ENCODE measurements at places on chromosomes 13 and 19. TPM values are rescaled to one million over a fixed set of nuclear protein-coding genes. Genes with fewer than 3 reads are reported as not detected.

GRCh38 chr19:56836059-56836458 lies 4.5 kb downstream of the PEG3 start:
- no peak for DNase-seq

- no peak for DNase-seq
Measured at GRCh38 chr13:34733721-34734120, 208.3 kb upstream of the NBEA start.

- DNase-seq, result no peak
Measured at GRCh38 chr13:34577051-34577450, 365.0 kb upstream of the NBEA start.

DNA sequence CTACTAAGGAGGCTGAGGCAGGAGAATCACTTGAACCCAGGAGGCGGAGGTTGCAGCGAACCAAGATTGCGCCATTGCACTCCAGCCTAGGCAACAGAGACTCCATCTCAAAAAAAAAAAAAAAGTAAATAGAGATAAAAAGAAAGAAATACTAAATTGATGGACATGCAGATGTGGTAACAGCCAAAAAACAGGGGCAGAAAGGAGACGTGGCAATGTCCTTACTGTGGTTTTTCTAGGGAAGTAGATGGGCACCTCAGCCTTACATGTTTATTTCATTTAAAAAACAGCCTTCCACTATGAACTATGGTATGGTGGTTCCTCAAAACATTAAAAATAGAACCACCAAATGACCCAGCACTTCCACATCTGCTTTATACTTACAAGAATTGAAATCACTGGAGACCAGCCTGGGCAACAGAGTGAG lies 6.5 kb upstream of the EIF3G start:
- no peak for DNase-seq

DNA sequence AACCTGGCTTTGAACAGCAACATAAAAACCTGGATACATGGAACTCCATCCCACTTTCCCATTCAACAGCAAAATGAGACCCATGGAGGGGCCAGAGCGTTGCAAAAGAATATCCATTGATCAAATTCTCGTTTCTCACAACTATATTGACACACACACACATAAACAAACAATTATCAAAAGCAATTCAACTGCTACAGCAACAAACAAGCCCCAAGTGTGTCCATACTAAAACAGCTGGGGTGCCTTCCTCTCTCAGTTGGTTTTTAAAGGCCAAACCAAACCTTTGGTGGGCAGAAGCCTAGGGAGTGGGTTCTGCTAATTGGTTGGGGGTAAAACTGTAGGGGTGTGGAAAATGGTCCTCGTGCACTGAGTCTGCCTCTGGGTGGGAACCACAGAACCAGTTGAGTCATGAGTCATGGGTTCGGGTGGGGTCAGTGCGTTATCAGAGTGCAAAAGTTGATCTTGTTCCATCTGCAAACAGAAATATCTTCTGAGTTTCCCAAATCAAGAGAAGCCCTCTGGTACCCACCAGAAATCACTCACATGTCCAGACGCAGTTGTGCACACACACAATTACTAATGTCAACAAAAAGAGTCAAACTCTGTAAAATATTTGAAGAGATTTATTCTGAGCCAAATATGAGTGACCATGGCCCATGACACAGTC lies 18.5 kb downstream of the GPR42 start:
- no peak for DNase-seq

OCEL1 gene
- total RNA-seq, result 9.3 TPM

SMAD9 gene
- total RNA-seq, result 0.05 TPM

NCR1 gene
- not detected for total RNA-seq

DNA sequence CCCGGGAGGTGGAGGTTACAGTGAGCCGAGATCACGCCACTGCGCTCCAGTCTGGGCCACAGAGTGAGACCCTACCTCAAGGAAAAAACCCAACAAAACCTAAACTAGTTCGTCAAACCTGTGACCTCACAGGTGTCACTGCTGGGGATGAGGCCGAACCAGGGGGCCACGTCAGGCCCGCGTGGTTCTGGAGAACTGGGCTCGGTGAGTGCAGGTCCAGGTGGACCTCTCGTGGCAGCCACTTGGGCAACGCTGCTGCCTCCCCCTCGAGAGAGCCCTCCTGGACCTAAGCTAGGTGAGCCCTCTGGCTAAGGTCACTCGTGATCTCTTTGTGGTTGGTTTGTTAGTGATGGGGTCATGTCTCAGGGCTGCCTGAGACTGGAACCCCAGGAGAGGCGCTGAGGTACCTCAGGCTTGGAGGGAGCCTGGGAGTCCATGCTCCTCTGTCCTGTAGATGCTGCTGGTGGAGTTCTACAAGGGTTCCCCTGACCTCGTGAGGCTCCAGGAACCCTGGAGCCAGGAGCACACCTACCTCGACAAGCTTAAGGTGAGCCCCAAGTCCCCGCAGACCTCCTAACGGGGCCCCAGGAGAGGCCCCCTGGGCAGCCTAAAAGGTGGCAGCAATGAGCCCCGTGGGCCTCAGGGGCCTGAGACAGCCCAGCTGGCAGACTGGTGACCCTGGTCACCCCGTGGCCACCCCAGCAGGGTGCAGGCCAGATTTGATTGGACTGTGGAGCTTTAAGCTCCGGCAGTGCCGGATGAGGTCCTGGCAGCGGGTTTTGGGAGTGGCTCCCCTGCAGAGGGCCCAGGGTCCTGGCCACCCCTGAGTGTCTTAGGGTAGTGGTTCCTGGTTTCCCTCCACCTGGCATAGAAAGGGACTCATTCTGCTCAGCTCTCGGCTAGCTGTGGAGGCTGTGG lies 15.6 kb downstream of the MPND start:
- no peak for DNase-seq

FSD1 gene
- total RNA-seq, result 12.3 TPM

GRCh38 chr13:63463782-63464610 lies 2048.3 kb upstream of the PCDH20 start:
- DNase-seq, result no peak

GRCh38 chr13:44015118-44015517 lies 135.4 kb downstream of the LACC1 start:
- no peak for DNase-seq

DNA sequence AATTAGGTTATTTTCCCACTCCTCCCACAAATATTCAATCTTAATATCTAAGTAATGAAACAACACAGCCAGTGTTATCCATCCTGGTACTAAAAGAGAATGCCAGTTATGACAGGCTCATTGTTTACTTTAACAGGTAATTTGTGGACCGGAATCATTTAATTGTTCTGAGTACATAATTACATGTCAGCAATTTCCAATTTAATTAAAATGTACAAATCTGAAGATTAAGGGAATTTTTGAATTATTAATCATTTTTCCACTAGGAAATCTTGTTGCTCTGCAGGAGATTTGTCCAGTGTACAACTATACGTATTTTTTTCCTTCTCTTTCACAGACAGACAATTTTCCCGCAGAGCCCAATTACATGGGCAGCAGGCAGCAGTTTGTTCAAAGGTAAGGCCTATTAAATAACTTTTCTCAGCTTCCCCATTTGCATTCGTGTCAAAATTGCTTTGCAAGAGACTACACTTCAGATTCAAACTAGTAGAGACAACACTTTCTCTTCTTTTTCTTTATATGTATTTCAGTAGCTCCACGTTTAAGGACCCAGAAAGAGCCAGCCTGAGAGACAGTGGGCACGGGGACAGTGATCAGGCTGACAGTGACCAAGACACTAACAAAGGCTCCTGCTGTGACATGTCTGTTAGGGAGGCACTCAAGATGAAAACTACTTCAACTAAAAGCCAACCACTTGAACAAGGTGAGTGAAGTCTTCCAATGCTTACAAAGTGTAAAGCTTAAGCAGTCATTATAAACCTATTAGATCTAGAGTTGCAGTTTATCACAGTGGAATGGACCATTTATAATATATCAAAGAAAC lies 34.8 kb downstream of the PCDH17 start:
- DNase-seq, result no peak

DNA sequence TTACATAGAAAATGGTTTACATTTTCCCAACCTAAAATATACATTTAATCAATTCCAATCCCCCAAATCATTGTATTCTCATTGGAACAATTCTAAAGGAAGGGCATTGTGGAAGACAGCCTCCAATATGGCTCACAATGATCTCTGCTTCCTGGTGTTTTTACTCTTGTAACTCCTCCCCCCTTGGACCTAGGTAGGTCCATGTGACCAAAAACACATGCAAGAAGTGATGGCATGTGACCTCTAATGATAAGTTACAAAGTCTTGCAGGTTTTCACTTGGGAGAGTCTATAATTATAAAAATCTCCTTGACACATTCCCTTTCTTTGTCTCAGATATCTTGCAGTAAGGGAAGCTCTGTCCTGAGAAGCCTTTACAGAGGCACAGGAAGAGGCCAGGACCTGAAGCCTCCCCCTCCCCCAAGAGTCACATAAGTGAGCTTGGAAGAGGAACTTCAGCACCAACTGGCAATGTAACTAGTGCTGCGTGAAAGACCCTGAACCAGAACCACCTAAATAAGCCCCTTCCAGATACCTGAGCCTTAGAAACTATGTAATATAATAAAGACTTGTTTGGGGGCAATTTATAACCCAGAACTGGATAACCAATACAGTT lies 816.2 kb upstream of the ATXN8OS start:
- DNase-seq, result no peak

- DNase-seq, result no peak
Measured at GRCh38 chr13:44739120-44739519, 163.0 kb upstream of the TSC22D1 start.

TTYH1 gene
- total RNA-seq, result not detected

DNA sequence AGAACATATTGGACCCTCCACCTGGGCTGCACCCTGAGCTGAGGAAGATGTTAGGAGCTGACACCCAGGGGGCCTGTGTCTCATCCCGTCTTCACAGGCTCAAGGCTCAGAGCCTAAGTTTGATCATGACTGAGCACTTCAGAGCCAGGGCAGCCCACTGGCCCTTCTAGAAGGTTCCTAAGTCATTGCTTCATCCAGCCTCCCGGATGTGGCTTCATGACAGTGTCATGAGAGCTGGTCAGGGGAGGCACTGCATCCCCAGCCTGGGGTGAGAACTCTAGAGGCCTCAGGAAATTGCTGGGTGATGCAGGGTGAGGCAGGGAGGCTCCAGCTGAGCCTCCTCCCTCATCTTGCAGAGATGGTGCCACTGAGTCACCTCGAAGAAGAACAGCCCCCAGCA lies 24.9 kb upstream of the PIK3R2 start:
- no peak for DNase-seq

DNA sequence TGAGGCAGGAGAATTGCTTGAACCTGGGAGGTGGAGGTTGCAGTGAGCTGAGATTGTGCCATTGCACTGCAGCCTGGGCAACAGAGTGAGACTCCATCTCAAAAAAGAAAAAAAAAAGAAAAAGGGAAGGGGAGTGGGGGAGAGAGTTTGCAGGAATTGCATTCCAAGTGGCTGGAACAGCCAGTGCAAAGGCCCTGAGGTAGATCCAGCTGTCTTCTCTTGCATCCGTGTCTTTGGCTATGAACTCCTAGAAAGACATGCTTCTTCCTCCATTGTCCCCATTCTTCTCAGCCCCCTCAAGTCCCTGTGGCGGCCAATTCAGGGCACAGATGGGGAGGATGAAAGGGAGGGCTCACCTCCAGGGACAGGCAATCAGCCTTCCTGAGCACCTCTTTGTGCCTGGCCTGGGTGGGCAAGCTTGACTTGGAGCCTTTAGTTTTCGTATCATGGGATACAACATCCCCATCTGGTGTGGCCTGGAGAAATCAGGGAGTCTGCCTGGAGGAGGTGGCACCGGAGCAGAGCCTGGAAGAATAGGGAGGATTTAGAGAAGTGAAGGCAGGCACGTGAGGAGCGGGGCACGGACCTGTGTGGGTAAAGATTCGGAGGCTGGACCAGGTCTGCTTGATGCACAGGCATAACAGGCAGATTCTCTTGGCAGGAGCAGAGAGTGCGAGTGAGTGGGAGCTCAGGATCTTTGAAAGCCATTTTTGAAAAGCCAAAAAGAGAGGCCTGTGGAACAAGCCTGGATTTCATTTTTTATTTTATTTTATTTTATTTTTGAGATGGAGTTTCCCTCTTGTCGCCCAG lies 5.0 kb downstream of the ANKRD24 start:
- DNase-seq, result no peak

- no peak for DNase-seq
Measured at GRCh38 chr19:21789466-21790085, 22.2 kb upstream of the ZNF100 start.

GRCh38 chr19:42216653-42217519 lies 591 bp downstream of the DEDD2 start:
- DNase-seq, result peak; percentile 44

DNA sequence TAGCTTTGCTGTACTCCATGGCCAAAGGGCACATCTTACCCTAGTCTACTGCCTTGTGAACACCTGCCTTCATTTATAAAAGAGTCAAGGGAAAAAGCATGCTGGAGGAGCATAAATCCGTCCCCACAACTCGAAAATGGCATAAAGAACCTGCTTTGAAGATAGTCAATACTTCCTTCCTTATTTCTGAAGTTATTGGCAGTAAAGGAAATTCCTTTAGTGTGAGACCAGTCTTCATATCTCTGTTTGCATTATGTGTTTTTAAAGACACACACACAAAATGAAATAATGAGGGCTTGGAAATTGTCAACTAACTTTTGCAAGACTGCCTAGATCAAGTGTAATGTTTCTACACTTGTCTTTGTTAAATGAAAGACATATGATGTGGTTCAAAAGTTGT lies 408.4 kb downstream of the SPRY2 start:
- no peak for DNase-seq

DNA sequence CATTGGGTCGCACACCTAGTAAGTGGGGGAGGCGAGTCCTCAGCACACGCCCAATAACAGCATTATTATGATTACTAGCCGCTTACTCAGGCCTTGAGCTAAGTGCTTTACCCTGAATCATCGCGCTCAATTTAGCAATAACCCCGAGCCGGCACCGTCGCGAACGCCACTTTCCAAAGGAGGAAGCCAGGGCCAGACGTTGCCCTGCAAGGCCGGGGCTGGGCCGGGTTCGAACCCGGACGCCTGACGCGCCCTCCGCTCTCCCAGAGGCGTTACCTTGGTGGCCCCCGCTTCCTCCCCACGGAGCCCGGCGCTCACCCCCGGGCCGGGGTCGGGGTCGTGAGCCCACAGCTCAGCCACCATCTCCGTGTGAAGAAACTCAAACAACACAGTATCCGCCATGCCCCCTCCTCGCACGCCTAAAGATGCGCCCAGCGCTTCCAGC lies at the start of gene TRAPPC6A:
TSS of gene TRAPPC6A (minus strand) at position 421 of the 445 bp plus-strand sequence. CDS start at position 402, 19 bp downstream.
- no peak for DNase-seq

DNA sequence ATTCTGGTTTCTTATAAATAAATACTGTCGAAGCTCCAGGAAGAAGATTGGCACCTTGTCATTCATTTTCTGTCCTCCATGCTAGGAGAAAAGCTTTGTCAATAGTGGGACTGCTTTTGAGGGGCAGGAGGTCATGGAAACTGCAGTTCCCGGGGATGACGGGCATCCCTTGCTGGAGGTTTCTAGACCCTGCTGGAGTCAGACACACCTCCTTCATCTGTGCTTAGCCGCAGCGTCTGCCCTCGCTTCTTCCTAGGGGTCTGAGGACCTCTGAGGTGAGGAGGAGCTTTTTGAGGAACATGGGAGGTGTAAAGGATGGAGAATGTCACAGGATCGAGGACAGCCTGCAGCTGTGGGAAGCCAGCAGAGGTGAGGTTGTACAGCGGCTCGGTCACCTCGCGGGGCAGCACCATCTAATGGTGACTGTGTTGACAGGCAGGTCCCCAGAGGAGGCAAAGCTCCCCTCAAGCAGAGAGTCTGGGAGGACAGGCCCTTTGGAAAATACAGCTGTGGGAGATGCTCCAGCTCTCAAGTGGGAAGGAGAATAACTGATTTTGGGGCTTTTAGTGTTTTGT lies 172.7 kb upstream of the RNF113B start:
- no peak for DNase-seq

ZNF160 gene
- 25.2 TPM for total RNA-seq

Data from activated naive CD4-positive, alpha-beta T cell treated with anti-CD3 and anti-CD28 coated beads for 36 hours (primary cell).